Esophagus squamous epithelium (tissue), 5 donors: ENCODE measurements at places on chromosomes 1 and 21.

- DNase-seq = no peak
These were observed 1.7 kb downstream of the EPHX4 start for GRCh38 chr1:92031281-92032110.

DNA sequence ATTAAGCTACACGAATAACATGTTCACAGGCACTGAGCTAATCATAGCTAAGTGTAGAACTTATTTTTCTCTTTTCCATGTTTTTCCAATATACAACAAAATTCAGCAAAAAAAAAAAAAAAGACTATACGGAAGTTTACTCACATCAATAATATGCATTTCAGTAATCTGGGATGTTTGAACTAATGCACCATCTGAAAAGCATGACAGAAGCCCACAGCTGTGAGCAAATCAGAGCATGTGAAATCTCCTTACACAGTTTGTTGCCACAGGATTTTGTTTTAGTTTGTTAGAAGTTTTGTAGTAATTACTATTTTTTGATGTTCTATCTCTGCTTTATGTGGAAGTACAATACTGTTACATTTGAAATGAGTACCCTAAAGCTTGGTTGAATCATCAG lies 1051.7 kb downstream of the TTLL7 start:
- no peak for DNase-seq

DNA sequence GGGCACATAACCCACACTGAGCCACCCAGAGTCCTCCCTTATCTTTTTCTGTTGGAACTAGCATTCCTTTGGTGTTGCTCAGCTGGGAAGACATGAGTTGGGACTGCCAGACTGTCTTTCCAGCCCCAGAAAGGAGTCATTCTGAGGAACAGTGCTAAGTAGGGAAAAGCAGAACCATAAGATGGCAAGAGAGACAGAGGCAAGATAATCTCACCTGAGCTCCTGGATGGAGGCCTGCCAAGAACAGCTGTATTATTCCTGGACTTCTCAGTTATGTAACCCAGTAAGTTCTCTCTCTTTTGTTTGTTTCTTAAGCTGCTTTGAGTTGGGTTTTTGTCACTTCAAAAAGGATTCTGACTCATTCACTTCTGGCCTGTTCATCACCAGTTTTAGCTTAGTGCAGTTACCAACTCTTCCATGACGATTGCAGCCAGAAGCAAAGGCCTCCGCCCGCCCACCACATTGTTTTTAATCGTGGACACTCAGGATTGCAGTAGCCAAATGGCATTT lies 134.4 kb downstream of the OMA1 start:
- no peak for DNase-seq

- DNase-seq = no peak
These were observed 18.2 kb downstream of the COQ8A start for GRCh38 chr1:226958300-226958699.

GRCh38 chr1:11320153-11320936 lies 47.3 kb downstream of the UBIAD1 start:
- DNase-seq = no peak

- DNase-seq = no peak
These were observed 170.5 kb downstream of the TTLL7 start for GRCh38 chr1:83828456-83828855.

- no peak for DNase-seq
These were observed 82.1 kb upstream of the CCDC190 start for GRCh38 chr1:162942916-162943559.

DNA sequence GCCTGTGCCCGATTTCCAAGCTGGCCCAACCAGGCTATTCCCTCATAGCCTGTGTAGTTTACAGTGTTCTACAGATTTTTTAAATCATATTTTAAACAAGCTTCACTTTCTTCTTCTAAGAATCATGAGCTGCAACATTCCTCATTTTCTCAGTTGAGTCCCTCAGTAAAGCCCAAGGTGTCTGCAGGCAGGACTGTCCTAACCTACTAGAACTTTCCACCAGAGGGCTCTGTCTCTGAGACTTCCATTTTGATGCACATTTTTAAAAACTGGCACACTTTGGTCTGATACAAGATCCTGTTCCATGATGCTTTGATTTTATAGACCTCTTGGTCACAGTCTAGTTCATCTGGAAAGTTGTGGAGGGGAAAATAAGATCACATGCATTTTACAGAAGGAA lies 21.6 kb upstream of the SLAMF6 start:
- DNase-seq = no peak
